ENCODE measurements at places on chromosomes 12 and 14.

GRCh38 chr12:52022841-52023181, 16.1 kb downstream of the TAMALIN start:
- no peak for DNase-seq

GRCh38 chr14:95685978-95686922, at the start of gene TCL1B:
TSS of gene TCL1B (plus strand) at chr14:95686426. CDS start at chr14:95686468, 42 bp downstream.
- DNase-seq = no peak

- DNase-seq = no peak
Observed at GRCh38 chr12:4763549-4763948, 43.3 kb downstream of the GALNT8 start.

DNA sequence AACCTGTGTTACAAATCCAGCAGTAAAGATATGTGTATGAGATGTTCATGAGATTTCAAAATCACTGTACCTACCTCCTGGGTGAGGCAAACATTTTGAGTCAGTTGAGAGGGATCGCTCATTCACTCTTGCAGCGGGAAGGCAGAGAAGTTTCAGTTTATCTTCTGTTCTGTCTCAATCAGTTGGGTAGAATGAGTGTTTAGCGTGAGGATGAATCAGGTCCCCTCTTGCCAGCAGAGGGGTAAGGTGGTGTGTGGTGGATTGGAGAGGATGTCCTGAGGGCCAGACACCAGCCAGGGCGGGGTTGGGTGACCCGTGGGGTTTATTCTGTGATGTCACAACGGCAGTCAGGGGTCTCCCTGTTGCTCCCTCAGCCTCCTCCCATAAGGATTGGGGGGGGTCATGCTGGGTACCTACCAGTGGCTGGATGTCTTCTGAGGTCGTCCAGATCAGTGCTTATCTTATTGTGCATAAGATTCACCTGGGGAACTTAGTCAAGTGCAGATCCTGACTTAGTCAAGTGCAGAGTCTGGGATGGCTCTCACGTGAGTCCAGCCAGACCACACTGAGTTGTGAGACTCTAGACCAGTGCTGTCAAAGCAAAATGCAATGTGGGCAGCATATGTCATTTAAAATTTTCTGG, at the start of gene GSG1:
Gene GSG1, minus strand, starts transcription at position 277 of the 643 bp plus-strand sequence. Its CDS starts 155 bp downstream, at position 122.
- DNase-seq = no peak

- DNase-seq = no peak
Observed at GRCh38 chr14:80809663-80810062, 131.9 kb downstream of the CEP128 start.

- no peak for DNase-seq
Observed at GRCh38 chr14:52352569-52352968, 38.5 kb downstream of the PTGER2 start.

GRCh38 chr12:103913100-103913499, 17.1 kb upstream of the HSP90B1 start:
- DNase-seq = no peak

GRCh38 chr12:66637699-66638301, 41.1 kb downstream of the GRIP1 start:
- no peak for DNase-seq

GRCh38 chr12:69515394-69515930, 45.3 kb downstream of the FRS2 start:
- DNase-seq = no peak

- DNase-seq = no peak
Observed at GRCh38 chr12:51465491-51465890, 40.9 kb downstream of the SLC4A8 start.

GRCh38 chr12:53091756-53092155, 5.7 kb upstream of the IGFBP6 start:
- no peak for DNase-seq
